IMR-90 (cell line): ENCODE measurements at places on chromosomes 11 and 22.

DNA sequence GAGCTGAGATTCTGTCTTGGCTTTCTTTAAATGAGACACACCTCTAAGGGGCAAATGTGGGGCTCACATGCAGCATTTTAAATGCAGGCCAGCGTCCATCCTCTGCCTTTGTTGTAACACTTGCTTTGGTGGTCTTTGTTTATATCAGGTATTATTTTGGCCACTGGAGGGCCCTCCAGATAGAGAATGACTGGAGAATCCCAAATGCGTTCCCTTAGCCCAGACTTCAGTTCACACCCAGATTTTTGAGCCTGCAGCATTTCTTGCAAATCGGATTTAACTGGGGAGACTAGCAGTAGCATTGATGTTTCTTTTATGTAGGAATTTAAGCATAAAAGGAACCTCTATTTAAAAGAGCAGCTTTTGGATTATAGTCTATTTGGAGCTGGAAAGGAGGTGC, 200.2 kb upstream of the SORL1-AS1 start:
- no peak for DNase-seq

DNA sequence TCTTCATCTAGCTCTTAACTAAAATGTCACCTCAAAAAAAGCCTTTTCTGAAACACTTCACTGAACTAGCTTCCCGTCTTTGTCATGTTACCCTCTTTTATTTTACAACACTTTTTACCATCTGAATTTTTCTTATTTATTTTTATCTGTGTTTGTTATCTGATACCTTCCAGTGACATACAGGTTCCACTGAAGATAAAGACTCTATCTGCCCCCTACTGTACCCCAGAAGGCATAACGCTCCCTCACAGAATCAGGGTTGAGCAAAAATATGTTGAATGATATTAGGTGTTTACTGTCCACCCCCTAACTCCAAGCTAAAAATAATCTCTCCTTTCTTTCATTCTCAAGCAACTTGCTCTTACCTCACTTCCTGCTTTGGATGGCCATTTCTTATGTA, 654.2 kb downstream of the NELL1 start:
- DNase-seq, result no peak

DNA sequence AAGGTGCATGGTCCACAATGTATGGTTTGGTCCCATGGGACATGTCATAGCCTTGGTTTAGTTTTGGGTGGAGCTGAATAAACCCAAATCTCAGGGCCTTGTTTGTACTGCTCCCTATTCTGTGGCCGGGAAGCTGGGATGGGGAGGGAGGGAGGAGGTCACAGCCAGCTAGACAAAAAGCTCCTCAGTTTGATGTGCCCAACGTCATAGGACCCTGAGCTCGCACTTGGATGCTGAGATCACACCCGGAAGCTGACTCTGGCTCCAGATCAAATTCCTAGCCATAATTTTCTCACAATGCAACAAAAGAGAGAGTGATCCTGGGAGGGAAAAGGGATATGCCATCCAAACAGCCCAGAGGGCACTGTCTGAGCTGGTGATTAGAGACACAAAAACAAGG, 1.5 kb downstream of the HSPB2 start:
- DNase-seq, result peak; percentile 76

- no peak for DNase-seq
Measured at GRCh38 chr11:114244726-114245394, 51.3 kb upstream of the NNMT start.

DNA sequence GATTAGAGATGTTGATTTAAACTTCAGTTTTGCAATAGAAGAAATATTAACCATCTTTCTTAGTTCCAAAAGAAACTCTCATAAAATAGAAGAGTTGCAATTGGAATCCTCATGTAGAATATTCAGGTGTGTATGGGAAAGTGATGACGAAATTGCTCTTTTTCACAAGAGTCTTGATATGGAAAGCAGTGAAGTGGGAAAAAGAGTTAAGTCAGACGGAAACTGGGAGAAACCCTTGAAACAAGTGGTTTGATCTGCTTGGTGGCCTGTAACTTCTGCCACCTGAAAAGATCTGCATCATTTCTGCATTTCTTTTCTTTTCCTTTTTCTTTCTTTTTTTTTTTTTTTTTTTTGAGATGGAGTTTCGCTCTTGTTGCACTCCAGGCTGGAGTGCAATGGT, 41.8 kb upstream of the CLMP start:
- no peak for DNase-seq

GRCh38 chr11:1449490-1450243, 36.9 kb downstream of the MOB2 start:
- DNase-seq, result no peak

DNA sequence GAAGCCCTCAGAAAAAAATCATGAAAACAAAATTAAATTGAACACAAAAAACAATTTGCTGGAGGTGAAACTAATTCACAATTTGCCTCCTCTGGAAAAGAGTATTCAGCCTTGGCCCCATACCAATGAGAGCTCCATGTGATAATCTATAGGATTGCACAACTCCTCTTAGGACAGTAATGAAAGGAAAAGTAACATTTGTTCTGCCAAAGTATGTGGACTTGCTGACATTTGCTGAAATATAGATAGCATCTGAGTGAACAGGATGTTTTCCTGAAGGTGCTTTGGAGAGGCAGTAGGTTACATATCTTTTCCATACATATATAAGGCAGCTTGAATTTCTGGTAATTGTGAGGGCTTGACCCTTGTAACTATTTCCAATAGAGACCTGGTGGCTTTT, 122.8 kb downstream of the OR4C45 start:
- DNase-seq, result no peak

- no peak for DNase-seq
Measured at GRCh38 chr22:27075891-27076290, 418.5 kb downstream of the MIAT start.

GRCh38 chr11:13674799-13675509, 6.5 kb downstream of the FAR1 start:
- DNase-seq, result no peak

- no peak for DNase-seq
Measured at GRCh38 chr22:44719586-44720368, 17.8 kb downstream of the PRR5 start.

DNA sequence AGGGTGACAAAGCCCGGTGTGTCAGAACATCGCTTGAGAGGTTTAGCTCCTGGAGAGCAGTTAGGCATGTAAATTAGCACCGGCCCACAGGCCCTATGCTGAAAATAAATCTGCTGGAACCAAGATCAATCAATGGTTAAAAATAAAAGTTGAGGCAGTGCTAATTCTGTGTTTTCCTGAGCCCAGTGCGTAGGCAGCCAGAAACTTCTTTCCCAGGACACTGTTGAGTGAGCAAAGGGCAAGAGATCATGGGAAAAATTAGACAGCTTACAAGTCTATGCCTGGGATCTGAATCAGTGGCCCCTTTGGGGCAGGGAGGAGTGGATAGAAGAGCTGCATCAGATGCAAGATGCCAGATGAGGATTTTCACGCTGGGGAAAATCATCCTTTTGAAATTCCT, 539.2 kb downstream of the BUD13 start:
- no peak for DNase-seq

- no peak for DNase-seq
Measured at GRCh38 chr11:111906680-111907079, 4.9 kb downstream of the CRYAB start.

- peak; percentile 90 for DNase-seq
Measured at GRCh38 chr11:11349870-11350337, 3.1 kb downstream of the CSNK2A3 start.

DNA sequence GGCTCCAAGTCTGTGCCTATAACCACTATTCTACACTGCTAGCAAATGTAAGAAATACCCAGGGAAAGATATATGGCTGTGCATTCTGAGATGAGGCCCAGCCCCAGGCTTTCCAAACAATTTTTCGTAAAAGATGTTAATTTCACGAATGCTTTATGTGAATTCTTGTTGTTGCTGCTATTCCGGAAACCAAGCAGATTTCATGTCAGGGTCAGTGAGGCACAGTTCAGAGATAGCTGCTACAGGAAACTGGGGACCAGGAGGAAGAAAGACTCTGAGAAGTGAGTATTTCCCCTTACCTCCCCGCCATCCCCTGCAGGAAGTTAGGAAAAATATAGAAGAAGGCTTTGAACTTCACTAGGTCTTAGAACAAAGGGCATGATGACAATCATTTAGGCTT, 84.7 kb upstream of the TP53I11 start:
- DNase-seq, result no peak

DNA sequence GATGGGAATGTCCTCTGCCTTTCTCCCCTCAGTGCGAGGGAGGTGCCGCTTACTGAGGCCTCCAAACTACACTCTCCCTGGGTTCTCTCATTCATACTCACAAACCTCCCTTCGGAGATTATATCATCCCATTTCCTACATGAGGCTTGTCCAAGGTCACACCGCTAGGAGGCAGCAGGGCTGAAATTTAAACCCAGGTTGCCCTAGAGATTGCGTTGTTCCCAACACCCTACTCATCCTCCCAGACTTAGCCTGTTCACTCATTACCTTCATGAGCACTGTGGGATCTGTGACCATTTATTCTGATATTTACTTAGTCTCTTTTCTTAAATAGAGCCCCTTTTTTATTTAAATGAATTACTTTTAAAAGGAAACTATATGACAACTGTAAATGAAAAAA, 31.1 kb downstream of the SDHAF2 start:
- DNase-seq, result no peak

GRCh38 chr22:36243986-36244385, 4.7 kb upstream of the APOL2 start:
- no peak for DNase-seq

- no peak for DNase-seq
Measured at GRCh38 chr11:61266602-61267001, 25.6 kb downstream of the PGA5 start.

GRCh38 chr11:64898076-64898445, 18.9 kb downstream of the ATG2A start:
- no peak for DNase-seq

- no peak for DNase-seq
Measured at GRCh38 chr22:43563571-43563970, 151.8 kb downstream of the MPPED1 start.

DNA sequence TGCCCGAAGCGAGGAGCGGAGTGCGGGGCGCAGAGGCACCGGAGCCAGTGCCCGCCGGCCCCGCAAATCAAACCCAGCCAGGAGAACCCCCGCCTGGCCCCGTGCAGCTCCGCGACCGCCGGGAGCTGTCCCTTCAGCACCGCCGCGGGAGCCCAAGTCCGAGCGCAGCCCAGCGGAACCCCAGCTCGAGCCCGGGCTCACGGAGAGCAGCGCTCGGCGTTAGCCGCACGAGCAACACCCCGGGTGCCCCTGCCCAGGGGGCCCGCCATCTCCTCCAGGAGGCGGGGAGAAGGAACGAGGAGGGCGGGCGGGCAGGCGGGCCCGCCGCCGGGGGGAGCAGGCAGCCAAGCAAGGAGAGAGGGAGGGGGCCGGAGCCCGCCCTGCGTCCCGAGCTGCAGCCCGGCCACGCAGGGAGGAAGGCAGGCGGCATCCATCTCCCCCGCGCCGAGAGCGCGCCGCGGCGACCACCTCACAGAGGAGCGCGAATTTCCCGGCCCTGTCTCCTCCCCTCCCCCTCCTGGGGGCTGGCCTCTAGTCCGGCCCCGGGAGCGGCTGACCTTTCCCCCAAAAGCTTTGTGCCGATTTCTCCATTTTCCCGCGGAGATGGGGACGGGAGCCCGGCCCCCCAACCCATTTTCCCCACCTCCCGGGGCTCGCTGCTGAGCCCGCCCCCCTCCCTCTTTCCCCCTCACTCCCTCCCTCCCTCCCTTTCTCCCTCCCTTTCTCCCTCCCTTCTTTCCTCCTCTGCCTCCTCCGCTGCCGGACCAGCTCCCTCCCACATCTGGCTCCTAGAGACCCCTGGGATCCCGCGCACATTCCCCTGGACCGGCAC, 621 bp downstream of the KCNC1 start:
- peak; percentile 69 for DNase-seq

DNA sequence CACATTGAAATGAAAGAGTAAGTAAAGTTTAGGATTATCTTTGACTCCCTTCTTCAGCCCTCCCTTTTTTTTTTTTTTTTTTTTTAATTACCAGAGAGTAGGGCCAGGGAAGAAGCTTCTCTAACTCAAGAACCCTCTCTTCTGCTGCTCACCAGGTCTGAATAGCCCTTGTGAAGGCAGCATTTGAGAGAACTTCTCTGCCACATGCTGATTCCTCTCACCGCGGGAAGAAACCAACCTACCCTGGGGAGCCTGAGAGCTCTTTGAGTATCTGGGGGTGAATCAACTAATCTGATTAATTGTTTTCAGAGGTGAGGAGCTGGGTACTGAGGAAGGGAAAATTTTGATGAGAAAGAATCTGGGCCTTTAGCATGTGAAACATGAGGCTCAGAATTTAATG, 434.5 kb upstream of the CCDC90B start:
- no peak for DNase-seq

GRCh38 chr11:12126344-12127019, 16.1 kb downstream of the MICAL2 start:
- peak; percentile 93 for DNase-seq

DNA sequence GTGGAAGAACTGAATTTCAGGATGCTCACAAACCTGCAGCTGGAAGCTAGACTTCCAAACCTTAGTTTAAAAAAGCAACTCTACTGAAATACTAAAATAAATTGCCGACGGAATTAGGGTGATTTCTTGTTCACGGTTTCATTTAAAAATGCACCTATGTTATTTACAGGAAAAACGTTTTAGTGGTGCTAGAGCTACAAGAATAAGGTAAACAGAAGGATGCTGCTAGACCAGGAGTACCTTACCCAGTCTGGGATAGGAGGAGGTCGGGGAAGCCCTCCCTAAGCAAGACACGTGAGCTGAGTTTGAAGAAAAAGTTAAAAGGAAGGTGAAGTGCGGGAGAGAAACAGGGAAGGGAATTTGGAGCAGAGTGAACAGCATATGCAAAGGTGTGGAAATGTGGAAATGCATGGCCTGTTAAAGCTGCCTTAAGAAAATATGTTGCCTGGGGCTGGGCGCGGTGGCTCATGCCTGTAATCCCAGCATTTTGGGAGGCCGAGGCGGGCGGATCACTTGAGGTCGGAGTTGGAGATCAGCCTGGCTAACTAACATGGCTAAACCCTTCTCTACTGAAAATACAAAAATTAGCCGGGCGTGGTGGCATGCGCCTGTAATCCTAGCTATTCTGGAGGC, 1.4 kb upstream of the FTH1 start:
- DNase-seq, result no peak

GRCh38 chr11:94145916-94146315, 17.3 kb downstream of the PANX1 start:
- no peak for DNase-seq

DNA sequence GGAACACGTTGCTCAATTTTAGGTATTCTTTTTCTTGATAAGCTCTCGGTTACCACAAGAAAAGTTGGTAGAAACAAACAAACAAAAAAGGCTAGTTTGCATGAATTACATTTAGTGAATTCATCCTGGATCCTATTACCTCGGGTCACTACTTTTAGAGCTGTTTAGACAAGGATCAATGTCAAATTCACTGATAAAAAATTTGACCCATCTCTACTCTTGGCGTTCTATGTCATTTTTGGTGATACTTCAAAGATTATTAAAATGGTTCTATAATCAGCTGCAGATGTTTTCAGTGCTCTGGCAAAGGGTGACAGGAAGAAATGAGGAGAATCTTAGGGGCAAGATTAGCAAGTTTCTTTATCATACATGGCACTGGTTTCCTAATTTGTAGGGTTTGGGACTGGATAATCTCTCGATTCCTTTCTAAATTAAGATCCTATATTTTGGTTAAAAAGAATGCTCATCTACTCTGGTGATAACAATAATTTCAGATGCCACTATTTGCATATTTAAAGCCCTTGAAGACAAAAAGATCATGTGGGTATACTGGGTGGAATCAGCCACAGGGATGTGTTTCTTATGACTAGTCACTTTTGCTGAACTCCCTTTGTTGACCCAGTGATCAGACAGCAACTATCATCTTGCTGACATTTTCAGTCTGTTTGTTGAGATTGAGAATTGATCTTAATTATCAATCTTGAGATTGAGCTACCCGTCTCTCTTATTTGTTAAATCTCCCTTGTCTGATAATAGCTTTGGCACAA, 442.9 kb downstream of the AASDHPPT start:
- DNase-seq, result no peak
